HFF-Myc (cell line): ENCODE measurements at places on chromosomes 7 and 10.

GRCh38 chr10:129057856-129058663 is 409.0 kb upstream of the MGMT start:
- no peak for DNase-seq

- DNase-seq = no peak
Observed at GRCh38 chr10:132392811-132393694, 3.9 kb upstream of the PWWP2B start.

- DNase-seq = peak; percentile 10
Observed at GRCh38 chr7:132709971-132710567, 133.8 kb upstream of the PLXNA4 start.

DNA sequence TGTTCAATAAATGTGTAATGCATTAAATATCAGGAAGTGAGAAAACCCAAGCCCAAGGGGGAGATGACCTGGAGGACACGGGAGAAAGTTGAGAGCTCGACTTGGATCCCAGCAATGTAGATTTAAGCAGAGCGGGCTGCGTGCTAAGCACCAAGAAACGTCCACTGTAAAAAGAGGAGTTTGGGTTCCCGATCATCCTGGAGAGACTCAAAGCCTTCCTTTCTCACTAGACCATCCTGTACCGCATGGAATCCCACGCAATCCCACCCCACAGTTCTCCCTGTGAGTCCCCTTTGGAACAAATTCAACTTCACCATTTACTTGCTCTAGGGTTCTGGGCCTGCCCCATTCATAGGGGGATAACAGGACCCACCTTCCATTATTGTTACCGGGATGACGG is 2.4 kb downstream of the TRPV6 start:
- DNase-seq = no peak

GRCh38 chr7:137331378-137331777 is 12.2 kb downstream of the PTN start:
- no peak for DNase-seq

- DNase-seq = no peak
Observed at GRCh38 chr10:78778444-78779338, 290.1 kb upstream of the ZMIZ1 start.

GRCh38 chr10:103765168-103765567 is 90.2 kb downstream of the SH3PXD2A start:
- DNase-seq = no peak

DNA sequence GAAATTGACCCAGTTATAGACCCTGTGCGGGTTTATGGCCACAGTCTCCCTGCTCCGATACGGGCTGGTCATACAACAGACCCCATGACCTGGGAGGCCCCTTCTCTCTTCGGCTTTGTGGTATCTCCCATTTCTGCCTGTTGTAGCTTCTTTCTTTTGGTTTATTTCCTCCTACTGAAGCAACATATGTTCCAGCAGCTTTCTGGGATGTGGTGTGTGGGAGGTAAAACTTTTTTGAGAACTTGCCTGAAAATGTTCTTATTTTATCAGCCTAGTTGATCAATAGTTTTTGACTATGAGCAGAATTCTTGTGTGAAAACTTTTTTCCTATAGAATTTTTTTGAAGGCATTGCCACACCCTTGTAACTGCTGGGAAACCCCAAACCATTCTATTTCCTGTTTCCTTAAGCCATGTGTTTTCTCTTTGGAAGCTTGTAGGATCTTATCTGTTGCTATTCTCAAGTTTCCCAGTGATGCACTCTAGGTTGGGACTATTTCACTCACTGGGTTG is 80.0 kb downstream of the DAGLB start:
- peak; percentile 65 for DNase-seq

DNA sequence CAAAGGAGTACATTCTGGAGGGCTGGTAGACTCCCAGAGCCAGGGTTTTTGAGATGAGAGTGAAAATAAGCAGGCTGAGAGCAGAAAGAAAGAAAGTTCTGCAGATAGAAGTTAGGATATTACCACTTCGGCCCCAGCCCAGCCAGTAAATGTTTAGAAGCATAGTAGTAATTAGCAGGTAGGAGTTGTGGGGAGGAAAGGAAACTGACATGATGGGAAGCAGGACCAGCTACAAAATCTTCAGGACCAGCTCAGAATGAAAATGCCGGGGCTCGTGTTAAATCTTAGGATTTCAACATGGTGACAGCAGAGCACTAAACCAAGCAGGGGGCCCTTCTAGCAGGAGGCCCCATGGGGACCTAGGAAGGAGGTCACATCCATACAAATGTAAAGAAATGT is 28.7 kb downstream of the PRSS2 start:
- DNase-seq = no peak

- no peak for DNase-seq
Observed at GRCh38 chr10:21807180-21807579, 196.3 kb downstream of the DNAJC1 start.

GRCh38 chr7:72326365-72326764 is 85.8 kb downstream of the CALN1 start:
- DNase-seq = no peak

DNA sequence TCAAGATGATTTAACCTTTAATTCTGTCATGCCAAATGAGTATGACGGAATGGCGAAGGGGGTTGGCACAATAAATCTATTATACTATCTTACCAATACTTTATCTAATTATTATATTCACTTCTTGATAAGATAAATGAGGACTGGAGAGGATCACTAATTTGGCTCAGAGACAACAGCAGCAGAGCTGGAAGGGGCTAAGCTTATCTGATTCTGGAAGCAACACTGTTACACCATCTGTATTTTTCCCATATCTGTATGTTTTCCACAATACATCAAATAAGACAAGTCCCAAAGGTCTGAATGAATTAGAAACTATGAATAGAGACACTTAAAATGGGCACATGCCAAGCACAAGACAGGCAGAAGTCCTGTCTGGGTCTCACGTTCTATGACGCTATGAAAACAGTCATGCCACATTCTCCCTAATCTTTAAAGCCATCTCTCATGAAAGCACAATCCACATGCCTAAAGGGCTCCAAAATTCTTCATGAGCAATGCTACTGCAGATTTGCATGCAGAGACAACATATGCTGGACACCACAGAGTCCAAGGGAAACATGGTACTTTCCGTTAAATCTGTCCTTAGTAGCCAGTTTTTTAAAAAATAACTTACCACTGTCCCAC is 88.3 kb downstream of the SLC25A13 start:
- DNase-seq = no peak

GRCh38 chr7:2719007-2719406 is 31.0 kb downstream of the AMZ1 start:
- DNase-seq = no peak

GRCh38 chr10:100038561-100039071 is 28.9 kb upstream of the DNMBP start:
- no peak for DNase-seq

GRCh38 chr10:14691359-14691758 is 83.3 kb downstream of the FAM107B start:
- DNase-seq = no peak

DNA sequence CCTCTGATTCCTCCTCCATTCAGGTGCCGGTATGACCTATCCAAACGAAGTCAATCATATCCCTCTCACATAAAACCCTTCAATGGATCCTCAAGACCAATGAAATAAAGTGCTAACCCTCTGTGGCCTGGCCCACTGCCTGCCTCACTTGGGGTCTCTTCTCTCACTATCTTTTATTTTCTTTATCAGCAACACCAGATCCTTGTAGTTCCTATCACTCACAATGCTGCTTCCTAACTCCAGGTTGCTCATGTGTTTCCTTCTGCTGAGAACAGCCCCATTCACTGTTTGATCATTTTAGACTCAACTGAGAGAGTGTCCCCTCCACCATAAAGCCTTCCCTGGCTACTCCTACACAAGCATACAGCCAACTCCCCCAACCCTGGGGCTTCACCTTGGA is 180.6 kb downstream of the DOCK4 start:
- DNase-seq = no peak

- DNase-seq = no peak
Observed at GRCh38 chr10:71432101-71432905, 35.6 kb downstream of the CDH23 start.
